ENCODE measurements at places on chromosomes 6 and 20. TPM values are rescaled to one million over a fixed set of nuclear protein-coding genes. Genes with fewer than 3 reads are reported as not detected.

DNA sequence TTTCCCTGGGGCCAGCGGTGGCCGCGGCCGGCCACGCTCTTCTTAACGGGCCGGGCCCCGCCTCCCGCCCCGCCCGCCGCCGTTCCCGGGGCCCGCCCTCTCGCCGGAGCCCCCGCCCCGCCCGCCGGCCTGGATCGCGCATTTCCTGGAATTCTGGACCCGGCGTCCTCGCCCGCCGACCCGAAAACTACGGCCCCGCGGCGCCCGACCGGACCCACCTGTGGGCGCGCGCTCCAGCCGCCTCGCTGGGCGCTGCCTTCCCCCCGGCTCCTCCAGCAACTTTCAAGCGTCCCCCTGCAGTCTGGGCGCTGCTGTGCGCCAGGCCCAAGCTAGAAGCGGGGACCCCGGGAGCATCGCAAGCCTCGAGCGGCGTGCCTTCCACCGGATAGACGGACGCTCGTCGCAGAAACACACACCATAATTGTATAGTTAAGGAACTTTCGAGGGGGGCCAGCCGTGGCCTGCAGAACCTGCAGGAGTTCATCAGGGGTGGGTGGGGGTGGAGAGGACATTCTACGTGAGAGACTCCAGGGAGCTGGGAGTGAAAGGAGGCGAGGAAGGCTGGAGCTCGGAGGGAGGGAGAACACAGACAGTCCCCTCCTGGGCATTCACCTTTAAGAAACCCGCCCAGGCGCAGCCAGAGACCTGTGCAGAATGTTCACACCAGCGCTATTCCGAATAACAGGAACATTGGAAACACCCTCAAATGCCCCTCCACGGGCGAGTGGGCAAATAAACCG, at the start of gene ADA:
Gene ADA (minus strand): TSS at position 16 of the 740 bp plus-strand sequence. CDS start 92 bp downstream, outside the sequence.
- peaks cover 53% of the 10 kb centered on the region for H3K4me1 ChIP-seq
- peak; percentile 70 for DNase-seq
- H3K27ac ChIP-seq = peak within 1 kb of the TSS; percentile 71
- peak within 1 kb of the TSS; percentile 64 for H3K4me3 ChIP-seq

DNA sequence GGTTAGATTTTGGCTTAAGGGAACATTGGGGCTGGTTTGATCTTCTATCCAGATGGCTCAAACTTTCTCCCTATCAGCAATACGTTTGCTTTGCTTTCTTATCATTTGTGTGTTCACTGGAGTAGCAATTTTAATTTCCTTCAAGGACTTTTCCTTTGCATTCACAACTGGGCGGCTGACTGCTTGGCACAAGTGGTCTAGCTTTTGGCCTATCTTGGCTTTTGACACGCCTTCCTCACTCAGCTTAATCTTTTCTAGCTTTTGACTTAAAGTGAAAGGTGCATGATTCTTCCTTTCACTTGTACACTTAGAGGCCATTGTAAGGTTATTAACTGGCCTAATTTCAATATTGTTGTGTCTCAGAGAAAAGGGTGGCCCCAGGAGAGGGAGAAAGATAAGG, 254.9 kb downstream of the PLCB1 start:
- H3K4me1 ChIP-seq = no peaks in the 10 kb centered on the region
- H3K27ac ChIP-seq = no peak overlapping the region
- H3K36me3 ChIP-seq = no peaks in the 10 kb centered on the region
- no peak for DNase-seq

DNA sequence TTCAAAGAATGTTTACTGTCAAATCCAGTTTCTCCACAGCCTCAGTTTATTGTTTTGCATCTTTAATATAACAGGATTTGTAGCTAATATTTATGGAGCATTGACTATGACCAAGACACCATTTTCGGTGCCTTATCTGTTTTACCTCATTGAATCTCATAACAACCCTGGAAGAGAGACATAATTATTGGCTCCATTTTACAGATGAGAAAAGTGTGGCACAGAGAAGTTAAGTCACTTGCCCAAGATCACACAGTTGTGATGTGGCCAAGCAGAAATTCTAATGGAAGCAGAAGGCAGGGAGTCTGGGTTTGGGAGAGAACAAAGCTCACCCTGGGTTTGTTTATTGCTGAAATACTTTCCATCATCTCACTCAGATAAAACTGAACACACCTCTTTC, 17.5 kb upstream of the NFATC2 start:
- H3K27me3 ChIP-seq = peaks cover 43% of the 10 kb centered on the region
- H3K36me3 ChIP-seq = no peaks in the 10 kb centered on the region
- DNase-seq = no peak
- no peak overlapping the region for H3K27ac ChIP-seq
- H3K4me1 ChIP-seq = peaks cover 29% of the 10 kb centered on the region

DNA sequence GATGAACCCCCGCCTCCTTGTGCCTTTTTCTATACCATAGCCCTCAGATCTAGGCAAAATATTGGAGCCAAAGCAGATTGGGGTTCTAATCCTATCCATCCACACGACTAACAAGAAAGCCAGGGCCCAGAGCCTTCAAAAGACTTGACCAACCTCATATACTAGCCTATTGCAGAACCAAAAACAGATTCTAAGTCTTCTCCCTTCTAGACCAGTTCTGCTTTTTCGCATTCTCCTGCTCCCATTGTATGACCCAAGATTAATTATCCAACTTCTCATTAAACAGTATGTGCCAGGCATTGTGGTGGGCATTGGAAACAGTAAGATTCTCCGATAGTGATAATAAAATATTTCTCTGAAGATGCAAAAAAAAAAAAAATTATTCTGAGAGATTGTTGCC, 113.7 kb upstream of the JARID2 start:
- H3K36me3 ChIP-seq = no peaks in the 10 kb centered on the region
- no peak overlapping the region for H3K27ac ChIP-seq
- no peaks in the 10 kb centered on the region for H3K27me3 ChIP-seq
- no peaks in the 10 kb centered on the region for H3K4me1 ChIP-seq

GRCh38 chr20:40746251-40746650, 57.2 kb upstream of the MAFB start:
- DNase-seq = no peak
- no peak overlapping the region for H3K4me3 ChIP-seq
- no peak overlapping the region for H3K27ac ChIP-seq
- peaks cover 5% of the 10 kb centered on the region for H3K4me1 ChIP-seq
- no peaks in the 10 kb centered on the region for H3K27me3 ChIP-seq
- H3K36me3 ChIP-seq = no peaks in the 10 kb centered on the region

GRCh38 chr6:163036160-163036645, 308.4 kb downstream of the PACRG start:
- H3K4me3 ChIP-seq = no peak overlapping the region
- no peaks in the 10 kb centered on the region for H3K4me1 ChIP-seq
- no peak for DNase-seq
- no peaks in the 10 kb centered on the region for H3K27me3 ChIP-seq

DNA sequence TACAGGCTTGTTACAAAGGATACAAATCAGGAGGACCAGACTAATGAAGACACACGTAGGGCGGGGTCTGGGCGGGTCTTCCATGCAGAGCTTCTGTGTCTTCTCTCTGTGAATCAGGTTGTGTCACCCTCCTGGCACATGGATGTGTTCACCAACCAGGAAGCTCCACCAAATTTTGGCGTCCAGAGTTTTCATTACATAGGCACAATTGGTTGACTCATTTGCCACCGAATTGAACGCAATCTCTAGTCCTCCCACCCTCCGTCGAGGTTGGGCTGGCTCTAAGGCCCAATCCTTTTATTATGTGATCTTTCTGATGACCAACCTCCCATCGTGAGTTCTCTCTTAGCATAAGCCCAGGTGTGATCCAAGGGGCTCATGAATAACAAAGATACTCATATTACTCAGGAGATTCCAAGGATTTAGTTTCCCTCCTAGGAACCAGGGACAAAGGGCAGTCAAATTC, 36.3 kb upstream of the DDR1 start:
- no peaks in the 10 kb centered on the region for H3K36me3 ChIP-seq
- peaks cover 6% of the 10 kb centered on the region for H3K27me3 ChIP-seq
- peaks cover 14% of the 10 kb centered on the region for H3K4me1 ChIP-seq
- H3K4me3 ChIP-seq = no peak overlapping the region
- DNase-seq = no peak

The ZBTB46 gene
- total RNA-seq = 1.1 TPM

The PPP1R14C gene
- not detected for total RNA-seq

The FAM209B gene
- 3.1 TPM for total RNA-seq

- H3K27me3 ChIP-seq = no peaks in the 10 kb centered on the region
- H3K4me3 ChIP-seq = no peak overlapping the region
- no peak for DNase-seq
- H3K27ac ChIP-seq = no peak overlapping the region
- H3K4me1 ChIP-seq = no peaks in the 10 kb centered on the region
Observed at GRCh38 chr6:116313101-116313776, 33.5 kb upstream of the TSPYL1 start.

The FKBP1C gene
- 1.2 TPM for total RNA-seq

DNA sequence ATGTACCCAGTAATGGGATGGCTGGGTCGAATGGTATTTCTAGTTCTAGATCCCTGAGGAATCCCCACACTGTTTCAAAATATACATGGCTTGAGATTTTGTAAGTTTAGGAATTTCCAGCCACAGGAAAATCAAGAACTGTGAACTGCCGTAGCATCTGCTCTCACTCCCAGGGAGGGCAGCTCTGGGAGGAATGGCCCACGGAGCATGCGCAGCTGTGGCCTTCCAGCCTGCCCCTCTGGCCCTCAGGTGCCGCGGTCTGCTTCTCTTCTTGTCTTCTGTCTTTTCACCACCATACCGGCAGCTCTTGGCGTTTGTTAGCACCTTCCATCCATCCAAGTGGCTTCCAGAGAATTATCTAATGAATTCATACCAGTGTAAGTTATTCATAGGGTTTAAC, 19.9 kb upstream of the EXOC2 start:
- H3K36me3 ChIP-seq = no peaks in the 10 kb centered on the region
- no peak overlapping the region for H3K27ac ChIP-seq
- peaks cover 9% of the 10 kb centered on the region for H3K4me1 ChIP-seq
- no peak for DNase-seq

The CST11 gene
- total RNA-seq = not detected

Measured in natural killer cell (primary cell).